ENCODE measurements at places on chromosomes 7 and 10.

- no peak for DNase-seq
Measured at GRCh38 chr7:26390016-26390415, 98.4 kb downstream of the SNX10 start.

DNA sequence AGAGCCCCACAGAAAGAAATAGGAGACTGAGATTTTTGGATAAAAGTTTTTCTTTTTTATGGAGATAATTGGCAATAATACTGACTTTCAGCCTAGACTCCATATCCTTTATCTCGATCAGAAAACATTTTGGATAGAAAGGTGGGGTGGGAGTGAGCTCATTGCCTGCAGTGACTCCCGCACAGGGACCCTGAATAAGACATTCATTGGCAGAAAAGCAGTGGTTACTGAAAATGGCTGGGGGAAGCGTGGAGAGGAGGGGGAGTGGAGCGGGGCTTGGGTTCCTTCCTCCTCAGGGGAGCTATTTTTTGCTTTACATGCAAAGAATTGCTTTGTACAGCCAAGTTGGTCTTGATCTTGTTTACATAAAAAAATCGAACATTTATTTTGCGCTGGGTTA is 90.4 kb upstream of the BMPER start:
- DNase-seq: no peak

DNA sequence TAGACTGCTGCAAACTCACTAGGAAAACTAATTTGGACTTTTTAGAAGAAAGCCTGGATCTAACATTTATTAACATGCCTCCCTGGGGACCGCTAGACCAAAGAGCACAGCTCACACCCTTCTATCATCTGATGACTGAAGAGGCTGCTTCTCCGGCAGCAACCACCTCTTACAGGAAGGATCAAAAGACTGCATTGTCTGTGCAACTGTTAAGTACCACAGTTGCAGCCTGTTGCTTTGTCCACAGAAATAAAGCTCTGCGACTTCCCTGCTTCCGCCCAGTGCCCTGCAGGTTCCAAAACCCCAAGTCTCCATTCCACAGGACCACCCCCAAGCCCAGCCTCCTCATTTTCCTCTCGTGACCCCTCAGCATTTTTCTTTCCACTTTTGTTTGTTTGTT is 14.0 kb upstream of the PODXL start:
- no peak for DNase-seq

DNA sequence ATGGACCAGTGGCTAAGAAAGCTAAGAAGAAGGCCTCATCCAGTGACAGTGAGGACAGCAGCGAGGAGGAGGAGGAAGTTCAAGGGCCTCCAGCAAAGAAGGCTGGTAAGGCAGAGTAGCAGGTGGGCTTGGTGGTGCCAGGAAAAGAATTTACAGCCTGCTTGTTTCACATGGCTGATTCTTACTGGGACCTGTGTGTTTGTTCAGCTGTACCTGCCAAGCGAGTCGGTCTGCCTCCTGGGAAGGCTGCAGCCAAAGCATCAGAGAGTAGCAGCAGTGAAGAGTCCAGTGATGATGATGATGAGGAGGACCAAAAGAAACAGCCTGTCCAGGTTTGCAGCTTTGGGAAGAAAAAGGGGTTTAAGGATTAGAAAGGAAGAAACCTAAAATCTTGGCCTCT is 5.0 kb downstream of the NOLC1 start:
- no peak for DNase-seq

DNA sequence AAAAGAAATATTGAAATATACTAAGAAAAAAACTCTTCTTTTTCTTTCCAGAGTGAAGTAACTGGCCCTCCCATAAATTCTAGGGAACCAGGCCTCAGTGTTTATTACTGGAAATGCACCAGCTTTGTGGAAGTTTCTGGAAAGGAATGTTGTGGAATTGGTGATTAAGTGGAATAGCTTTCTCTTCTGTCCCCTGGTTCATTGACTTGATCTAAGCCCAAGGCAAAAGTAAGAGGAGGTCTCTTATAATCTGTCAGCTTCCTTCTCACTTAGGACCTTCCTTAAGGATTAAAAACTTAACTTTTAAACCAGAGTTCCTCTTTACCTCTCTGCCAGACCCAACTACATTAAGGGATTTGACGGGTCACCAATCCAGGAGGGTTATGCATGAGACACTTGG is 266.2 kb downstream of the SLC25A13 start:
- DNase-seq: no peak

DNA sequence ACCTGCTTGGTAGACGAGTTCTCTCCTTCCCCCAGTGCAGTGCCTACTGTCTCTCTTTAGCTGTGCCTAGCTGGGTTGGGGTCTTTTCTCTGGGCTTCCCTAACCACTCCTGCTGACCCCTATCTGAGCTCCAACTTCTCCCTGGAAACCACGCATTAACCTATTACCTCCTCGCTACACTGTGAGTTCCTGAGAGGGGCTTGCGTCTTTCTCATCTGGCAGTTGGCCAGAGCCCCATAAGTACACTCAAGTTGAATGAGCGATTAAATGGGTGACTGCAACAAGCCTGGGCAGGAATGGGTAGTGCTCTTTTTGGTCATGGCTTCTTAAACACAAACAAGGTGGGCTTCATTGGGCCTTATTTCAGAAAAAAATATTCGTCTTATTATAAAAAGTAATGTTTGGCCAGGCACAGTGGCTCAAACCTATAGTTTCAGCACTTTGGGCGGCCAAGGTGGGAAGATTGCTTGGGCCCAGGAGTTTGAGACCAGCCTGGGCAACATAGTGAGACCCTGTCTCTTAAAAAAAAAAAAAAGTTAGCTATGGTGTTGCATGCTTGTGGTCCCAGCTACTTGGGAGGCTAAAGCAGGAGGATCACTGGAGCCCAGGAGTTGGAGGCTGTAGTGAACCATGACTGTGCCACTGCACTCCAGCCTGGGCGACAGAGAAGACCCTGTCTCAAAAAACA is 41.4 kb downstream of the SYPL1 start:
- DNase-seq: no peak

GRCh38 chr10:88080213-88080612 is 216.8 kb downstream of the PTEN start:
- DNase-seq: no peak

- no peak for DNase-seq
Measured at GRCh38 chr7:75721426-75721825, 17.3 kb downstream of the HIP1 start.

DNA sequence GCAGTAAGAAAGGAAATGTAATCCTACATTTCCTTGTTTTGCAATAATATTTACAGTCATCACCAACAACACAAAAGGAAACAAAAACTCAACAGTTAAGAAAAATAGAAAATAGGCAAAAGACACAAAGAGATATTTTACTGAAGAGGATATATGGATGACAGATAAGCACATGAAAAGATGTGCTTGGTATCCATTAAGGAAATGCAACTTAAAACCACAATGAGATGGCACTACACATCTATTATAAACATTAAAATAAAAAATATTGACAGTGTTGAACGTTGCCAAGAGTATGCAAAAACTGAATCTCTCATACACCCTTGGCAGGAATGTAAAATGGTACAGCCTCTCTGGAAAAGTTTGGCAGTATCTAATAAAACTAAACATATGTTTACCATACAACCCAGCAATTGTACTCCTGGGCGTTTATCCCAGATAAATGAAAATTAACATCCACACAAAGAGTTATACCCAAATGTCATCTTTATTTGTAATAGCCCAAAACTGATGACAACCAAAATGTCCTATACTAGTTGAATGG is 5.4 kb downstream of the CEP41 start:
- DNase-seq: no peak

GRCh38 chr7:139078399-139078798 is 31.1 kb downstream of the ZC3HAV1 start:
- DNase-seq: no peak

DNA sequence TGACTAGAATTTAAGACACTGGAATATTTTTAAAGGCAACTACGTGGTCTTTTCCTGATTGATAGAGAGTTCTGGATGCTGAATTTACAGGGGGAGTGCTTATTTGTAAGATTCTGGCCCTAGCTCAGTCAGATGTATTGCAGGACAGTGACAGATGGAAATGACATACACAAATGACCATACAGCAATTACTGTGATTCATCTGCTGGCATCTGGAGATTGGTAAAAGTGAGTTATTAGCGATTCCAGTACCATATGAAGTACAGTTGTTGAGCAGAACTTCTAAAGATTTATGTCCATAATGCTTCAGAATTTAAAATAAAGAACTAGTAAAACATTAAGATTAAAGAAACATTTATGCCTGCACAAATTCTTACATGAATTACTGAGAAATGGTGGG is 243.2 kb downstream of the CRPPA start:
- no peak for DNase-seq

GRCh38 chr10:11236234-11236633 is 218.6 kb downstream of the CELF2 start:
- DNase-seq: no peak

DNA sequence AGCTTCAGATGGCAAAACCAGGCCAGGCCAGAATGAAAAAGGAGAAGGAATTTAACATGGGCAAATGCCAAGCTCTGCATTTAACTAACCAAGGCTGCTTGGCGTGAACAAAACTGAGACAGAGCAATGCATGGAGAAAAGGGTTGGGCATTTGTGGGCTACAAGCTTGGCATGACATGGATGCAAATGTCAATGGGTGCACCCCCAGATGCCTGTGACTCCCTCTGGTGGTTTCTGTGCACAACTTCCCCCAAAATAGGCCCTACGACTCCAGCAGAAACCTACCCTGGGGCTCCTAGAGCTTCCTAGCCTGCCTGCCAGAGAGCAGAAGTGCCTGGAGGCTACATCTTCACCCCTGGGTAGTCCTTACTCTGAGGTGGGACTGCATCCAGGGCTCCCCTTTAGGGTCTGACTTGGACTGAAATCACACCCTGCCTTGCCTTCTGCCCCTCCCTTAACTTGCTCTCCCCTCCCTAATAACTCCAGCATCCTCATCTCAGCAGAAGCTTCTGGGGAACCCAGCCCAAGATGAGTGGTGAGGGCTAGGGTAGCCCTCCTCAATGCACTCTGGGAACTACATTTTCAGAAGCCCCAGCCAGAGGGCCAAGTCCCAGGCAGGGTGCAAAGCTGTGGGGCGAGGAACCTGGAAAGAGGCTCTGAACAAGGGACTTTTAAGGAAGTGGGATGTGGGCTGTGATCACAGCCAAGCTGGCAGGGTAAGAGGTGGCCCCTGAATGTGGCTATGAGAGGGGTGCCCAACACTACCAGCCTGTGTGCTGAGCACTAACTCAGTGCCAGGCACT is 11.3 kb downstream of the GPRIN2 start:
- no peak for DNase-seq
